ENCODE measurements at places on chromosomes 16 and 17. TPM values are rescaled to one million over a fixed set of nuclear protein-coding genes. Genes with fewer than 3 reads are reported as not detected.

The TBX4 gene
- 0.06 TPM for polyA plus RNA-seq

The EFNB3 gene
- 0.54 TPM for polyA plus RNA-seq

The ZACN gene
- 1.3 TPM for polyA plus RNA-seq

The USP43 gene
- polyA plus RNA-seq, result 0.79 TPM

The RAB34 gene
- polyA plus RNA-seq, result 125 TPM

The ABCA10 gene
- polyA plus RNA-seq, result 1.8 TPM

The C16orf54 gene
- polyA plus RNA-seq, result 2.1 TPM

The ABCC12 gene
- polyA plus RNA-seq, result not detected

The HOXB8 gene
- 6.9 TPM for polyA plus RNA-seq

The YBX2 gene
- polyA plus RNA-seq, result 0.95 TPM

The ADAMTS18 gene
- polyA plus RNA-seq, result 0.79 TPM

The CLEC18C gene
- 0.01 TPM for polyA plus RNA-seq

The SDR42E1 gene
- 2.6 TPM for polyA plus RNA-seq

The KRT39 gene
- not detected for polyA plus RNA-seq

The SOST gene
- polyA plus RNA-seq, result not detected

The MYH2 gene
- 0.33 TPM for polyA plus RNA-seq

The KRTAP1-3 gene
- not detected for polyA plus RNA-seq

Measured in adipose tissue (tissue), 3 donors.